ENCODE measurements at places on chromosomes 1 and 21.

GRCh38 chr1:182806015-182806678 is 16.6 kb downstream of the NPL start:
- DNase-seq: no peak

- DNase-seq: no peak
Measured at GRCh38 chr21:26112975-26113374, 57.6 kb downstream of the APP start.

DNA sequence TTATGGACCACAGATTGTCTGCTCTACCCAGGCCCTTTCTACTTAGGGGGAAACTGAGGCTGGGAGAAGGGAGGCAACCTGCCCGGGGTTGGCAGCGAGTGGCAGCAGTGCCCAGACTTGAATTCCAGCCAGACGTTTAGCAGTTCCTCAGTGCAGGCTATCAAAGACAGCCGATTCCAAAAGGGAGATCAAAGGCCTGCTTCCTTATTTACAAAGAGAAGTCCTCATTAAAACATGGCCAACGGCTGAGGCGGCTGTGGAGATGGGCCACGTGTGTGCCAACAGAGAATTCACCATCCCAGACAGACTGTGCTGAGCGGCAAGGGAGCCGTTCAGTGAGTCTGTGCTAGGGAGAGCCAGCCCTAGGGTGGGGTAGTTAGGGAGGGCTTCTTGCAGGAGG is 27.7 kb downstream of the C1QB start:
- no peak for DNase-seq

DNA sequence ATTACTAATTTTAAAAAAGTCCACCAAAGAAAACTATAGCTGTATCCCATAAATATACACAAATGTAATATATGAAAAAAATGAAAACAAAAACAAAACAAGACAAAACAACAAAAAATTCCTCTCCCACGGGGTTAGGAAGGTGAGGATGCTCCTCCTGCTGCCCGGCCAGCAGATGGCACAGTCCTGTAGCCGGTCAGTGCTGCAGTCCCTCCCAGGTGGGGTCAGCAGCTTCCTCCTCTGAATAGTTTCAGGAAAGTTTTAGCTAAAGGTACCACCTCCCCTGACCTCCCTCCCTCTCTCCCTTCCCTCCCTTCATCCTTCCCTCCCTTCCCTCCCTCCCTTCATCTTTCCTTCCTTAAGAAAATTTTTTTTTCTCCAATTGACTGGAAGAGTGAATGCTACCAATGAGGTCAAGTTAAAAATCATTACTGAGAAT is 67.8 kb upstream of the BCL10 start:
- no peak for DNase-seq

DNA sequence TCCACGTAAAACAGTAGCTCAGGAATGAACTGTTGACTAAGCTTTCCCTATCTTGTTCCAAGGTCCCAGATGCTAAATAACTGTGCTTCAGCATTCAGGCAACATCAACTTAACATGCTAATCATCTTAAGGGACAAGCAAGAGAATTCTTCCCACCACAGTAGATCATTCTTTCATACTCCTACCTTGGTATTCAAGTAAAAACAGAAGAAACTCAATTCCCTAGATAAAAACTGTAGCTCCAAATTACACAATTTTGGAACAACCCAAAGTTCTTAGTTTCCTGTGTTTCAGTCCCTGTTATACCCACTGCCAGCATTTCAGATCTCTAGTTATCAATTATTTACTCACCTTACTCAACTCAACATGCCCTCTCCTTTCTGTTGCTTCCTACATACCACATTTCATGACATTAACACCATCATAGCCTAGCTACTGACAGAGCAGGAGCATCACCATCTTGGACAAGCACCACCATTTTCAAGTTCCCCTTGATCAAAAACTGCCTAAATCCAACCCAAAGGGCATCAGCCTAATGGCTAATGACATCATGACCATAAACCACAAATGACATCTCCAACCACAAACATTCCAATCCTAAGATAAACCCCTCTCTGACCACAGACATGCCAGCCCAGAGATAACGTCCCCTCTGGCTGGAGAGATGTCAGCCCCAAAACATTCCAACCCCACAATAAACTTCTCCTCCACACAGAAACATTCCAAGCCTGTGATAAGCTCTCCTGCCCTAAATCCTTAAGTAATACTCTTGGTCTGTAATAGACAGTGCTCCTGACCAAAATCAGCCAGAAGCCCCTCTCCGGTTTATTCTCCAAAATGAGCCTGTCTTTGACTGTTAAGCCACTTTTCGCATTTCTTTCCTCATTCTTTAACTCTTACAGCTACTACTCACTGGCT is 191.2 kb downstream of the RERE start:
- no peak for DNase-seq

DNA sequence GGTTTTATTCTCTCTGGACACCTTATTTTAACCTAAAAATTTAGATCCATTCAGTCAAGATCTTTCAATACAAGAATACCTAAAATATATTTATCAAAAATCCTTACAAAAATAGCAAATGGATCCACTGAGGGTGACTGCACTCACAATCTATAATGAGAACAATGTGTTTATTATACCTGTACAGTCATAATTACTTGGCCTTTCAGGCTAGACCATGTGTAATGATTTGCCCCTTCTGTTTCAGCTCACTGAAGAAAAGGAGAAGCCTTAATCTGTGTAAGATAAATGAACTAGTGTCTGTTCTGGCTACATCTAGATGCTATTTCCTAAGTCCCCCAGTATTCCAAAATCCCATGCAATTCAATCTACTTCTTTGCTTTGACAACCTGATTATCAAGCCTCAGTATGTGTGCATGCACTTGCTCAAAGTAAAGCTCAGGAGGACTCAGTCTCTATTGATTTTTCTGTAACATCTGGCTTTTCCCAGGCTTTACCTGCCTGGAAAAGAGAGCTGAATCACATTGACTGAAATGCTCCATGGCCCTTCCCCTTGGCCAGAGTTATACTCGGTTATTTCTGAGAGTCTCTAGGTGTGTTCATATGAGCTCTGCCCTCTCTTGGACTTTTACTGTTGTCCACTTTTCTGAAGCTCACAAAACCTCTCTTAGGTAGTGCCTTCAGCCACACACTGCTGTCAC is 27.6 kb downstream of the CRP start:
- no peak for DNase-seq

GRCh38 chr1:178189814-178190213 is 95.9 kb downstream of the RASAL2 start:
- DNase-seq: no peak

DNA sequence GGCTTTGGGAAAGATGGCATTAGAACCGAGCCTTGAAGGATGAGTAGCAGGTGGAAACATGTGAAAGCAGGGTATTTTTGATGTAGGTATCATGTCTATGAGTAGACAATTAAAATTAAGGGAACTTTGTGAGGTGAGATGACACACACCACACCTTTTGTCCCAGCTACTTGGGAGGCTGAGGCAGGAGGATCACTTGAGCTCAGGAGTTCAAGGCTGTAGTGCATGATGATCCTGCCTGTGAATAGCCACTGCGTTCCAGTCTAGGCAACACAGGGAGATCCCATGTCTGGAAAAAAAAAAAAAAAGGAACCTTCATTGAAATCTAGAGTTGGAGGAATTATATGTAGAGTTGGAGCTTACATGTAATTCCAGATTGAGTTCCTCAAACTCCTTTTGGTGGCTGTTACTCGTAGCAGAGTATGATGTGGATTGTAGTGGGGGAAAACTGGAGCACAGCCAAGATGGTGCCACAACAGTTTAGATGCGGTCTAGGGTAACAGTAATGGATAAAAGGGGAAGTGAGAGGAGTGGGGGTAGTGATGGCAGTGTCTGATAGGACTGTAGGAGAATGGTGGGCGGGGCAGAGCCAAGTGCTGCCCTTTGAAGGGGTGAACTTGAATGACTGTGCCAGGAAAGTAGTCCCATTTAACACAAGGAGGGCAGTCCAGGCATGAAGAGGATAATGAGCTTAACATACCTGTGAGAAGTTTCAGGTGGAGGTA is 17.4 kb downstream of the AK4 start:
- DNase-seq: no peak

DNA sequence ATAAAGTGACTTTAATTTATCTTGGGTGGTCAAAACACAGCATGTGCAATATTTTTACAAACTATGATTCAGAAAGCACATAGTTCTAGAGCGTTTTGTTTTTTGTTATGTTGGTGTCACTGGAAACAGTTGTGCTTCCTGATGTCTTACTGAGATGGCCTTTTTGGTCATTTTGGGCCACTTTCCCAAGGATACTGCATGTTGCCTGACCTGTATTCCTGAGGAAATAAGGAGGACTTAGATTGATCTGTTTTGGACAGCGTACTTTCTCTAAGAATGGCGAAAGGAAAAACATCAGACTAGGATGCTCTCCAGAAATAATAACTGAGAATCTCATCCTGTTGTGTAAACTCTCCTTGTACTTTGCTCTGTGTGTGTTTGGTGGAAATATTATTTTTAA is 451.2 kb downstream of the USP25 start:
- no peak for DNase-seq

DNA sequence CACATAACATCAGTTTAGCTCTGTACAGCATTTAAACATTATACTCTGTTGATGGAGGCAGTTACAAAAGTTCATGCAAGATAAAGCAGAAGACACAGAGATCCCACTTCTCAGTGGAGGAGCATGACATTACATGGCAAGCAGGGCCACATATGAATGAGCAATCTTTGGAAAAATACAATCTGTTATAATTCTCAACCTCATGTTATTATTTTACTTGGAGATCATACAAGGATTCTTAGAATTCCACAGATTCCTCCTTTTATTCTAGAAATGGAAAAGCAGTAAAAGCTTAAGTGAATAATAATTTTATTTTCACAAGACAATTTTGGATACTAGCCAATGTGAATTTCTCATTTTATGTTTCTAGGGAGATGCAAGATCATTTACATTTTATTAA is 66.6 kb downstream of the IFI44 start:
- no peak for DNase-seq

DNA sequence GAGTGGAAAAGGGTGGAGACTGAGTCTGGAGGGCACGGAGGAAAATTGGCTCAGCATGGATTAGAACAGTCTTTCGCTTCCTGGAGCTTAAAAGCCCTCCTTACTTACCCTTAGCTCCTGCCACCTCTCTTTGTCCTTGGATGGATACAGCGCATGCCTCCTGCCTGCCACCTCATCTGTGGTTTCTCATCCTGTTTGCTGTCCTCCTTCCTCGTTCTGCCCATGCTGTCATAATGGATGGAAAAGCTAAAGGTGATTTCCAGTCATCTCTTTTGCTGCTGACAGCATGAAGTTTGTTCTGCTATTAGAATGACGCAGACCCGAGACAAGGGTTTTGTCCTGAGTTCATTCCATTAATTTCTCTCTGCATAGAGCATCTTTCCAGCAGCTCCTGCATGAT is 425.9 kb downstream of the KIF26B start:
- no peak for DNase-seq

- DNase-seq: no peak
Measured at GRCh38 chr1:19061343-19061742, 104.9 kb upstream of the IFFO2 start.
